Naive B cell (primary cell): ENCODE measurements at places on chromosomes 16 and 17. TPM values are rescaled to one million over a fixed set of nuclear protein-coding genes. Genes with fewer than 3 reads are reported as not detected.

The C16orf95 gene
- polyA plus RNA-seq, result 1.4 TPM

The ZNF385C gene
- 0.21 TPM for polyA plus RNA-seq

The TOM1L1 gene
- polyA plus RNA-seq, result not detected

The GH1 gene
- polyA plus RNA-seq, result not detected

The ZNF624 gene
- 6.3 TPM for polyA plus RNA-seq

The ABCC11 gene
- not detected for polyA plus RNA-seq

The FBXW10 gene
- not detected for polyA plus RNA-seq

The TBC1D3H gene
- polyA plus RNA-seq, result not detected

The LRRC36 gene
- not detected for polyA plus RNA-seq

The MFAP4 gene
- polyA plus RNA-seq, result not detected

The PERCC1 gene
- polyA plus RNA-seq, result not detected

The KRT28 gene
- not detected for polyA plus RNA-seq

The WIPF2 gene
- polyA plus RNA-seq, result 11.3 TPM

The PRCD gene
- polyA plus RNA-seq, result 34.5 TPM

The OR1F1 gene
- not detected for polyA plus RNA-seq

The TMC5 gene
- polyA plus RNA-seq, result not detected

The IST1 gene
- polyA plus RNA-seq, result 156 TPM

The TEX19 gene
- not detected for polyA plus RNA-seq

The CCL11 gene
- not detected for polyA plus RNA-seq

The PLD6 gene
- polyA plus RNA-seq, result not detected

The GAN gene
- polyA plus RNA-seq, result 2.0 TPM

The PRR35 gene
- not detected for polyA plus RNA-seq

The ITGB4 gene
- 1.6 TPM for polyA plus RNA-seq
